ENCODE measurements at places on chromosomes 13 and 19. TPM values are rescaled to one million over a fixed set of nuclear protein-coding genes. Genes with fewer than 3 reads are reported as not detected.

GRCh38 chr19:53909471-53910169, 542 bp downstream of the CACNG7 start:
- H3K27ac ChIP-seq: no peak overlapping the region
- H3K27me3 ChIP-seq: peaks cover 3% of the 10 kb centered on the region
- peaks cover 13% of the 10 kb centered on the region for H3K4me1 ChIP-seq
- DNase-seq: no peak
- H3K36me3 ChIP-seq: no peaks in the 10 kb centered on the region

- no peaks in the 10 kb centered on the region for H3K36me3 ChIP-seq
- peaks cover 26% of the 10 kb centered on the region for H3K27me3 ChIP-seq
- H3K4me1 ChIP-seq: peaks cover 8% of the 10 kb centered on the region
- no peak overlapping the region for H3K27ac ChIP-seq
- no peak for DNase-seq
Observed at GRCh38 chr13:110418944-110419343, 111.9 kb downstream of the COL4A2 start.

GRCh38 chr19:8811315-8812172, 20.6 kb downstream of the ZNF558 start:
- peaks cover 43% of the 10 kb centered on the region for H3K36me3 ChIP-seq
- no peak overlapping the region for H3K27ac ChIP-seq

GRCh38 chr13:99129951-99130350, 70.7 kb upstream of the UBAC2 start:
- no peaks in the 10 kb centered on the region for H3K27me3 ChIP-seq
- no peaks in the 10 kb centered on the region for H3K4me1 ChIP-seq
- no peak for DNase-seq

DNA sequence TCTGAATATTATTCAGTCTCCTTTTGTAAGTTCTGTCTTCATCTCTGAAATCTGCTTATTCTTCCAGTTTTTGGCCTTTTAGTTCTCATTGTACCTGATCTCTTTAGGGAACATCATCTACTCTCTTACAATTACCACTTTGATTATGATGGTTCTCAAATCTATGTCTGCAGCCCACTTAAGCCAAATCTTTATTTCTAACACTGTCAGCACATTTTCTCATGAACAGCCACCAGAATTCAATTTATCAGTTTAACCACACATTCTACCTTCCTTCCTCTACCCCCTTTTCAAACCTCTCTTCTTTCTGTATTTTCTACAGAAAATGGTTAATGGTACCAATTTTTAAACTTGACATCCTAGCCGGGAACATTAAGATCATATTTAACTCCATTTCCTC, 175.3 kb downstream of the FGF14 start:
- no peaks in the 10 kb centered on the region for H3K4me1 ChIP-seq
- H3K4me3 ChIP-seq: no peak overlapping the region
- no peaks in the 10 kb centered on the region for H3K36me3 ChIP-seq
- H3K27me3 ChIP-seq: no peaks in the 10 kb centered on the region
- no peak for DNase-seq

GRCh38 chr19:5968431-5969373, 9.2 kb downstream of the RANBP3 start:
- peaks cover 32% of the 10 kb centered on the region for H3K4me1 ChIP-seq
- H3K4me3 ChIP-seq: no peak overlapping the region
- H3K27ac ChIP-seq: peak overlapping the region; percentile 53
- H3K36me3 ChIP-seq: peaks cover 4% of the 10 kb centered on the region

DNA sequence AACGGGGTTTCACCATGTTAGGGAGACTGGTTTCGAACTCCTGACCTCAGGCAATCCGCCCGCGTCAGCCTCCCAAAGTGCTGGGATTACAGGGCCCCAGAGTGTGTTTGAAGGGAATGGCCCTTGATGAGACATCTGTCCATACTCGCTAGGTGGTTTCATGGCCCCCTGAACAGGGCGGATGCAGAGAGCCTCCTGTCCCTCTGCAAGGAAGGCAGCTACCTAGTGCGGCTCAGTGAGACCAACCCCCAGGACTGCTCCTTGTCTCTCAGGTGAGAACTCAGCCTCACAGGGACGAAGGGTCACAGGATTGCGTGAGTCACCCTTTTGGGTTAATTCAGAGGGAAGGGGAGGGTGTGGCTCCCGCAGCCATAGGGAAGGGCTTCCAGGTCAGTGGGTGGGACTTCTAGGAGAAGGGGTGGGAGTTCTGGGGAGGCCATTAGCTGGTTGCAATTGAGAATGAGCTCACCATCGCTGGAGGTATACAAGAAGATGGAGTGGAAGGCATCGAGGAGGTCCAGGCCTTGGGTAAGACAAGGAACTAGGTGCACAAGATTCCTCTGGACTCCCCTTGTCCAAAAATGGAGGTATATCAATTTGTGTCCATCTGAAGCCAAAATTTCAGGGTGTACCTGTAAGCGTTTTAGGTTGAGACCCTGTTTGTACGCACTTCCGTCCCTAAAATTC, 9.2 kb downstream of the SHD start:
- no peaks in the 10 kb centered on the region for H3K27me3 ChIP-seq
- no peak overlapping the region for H3K27ac ChIP-seq
- no peaks in the 10 kb centered on the region for H3K4me1 ChIP-seq
- no peaks in the 10 kb centered on the region for H3K36me3 ChIP-seq

DNA sequence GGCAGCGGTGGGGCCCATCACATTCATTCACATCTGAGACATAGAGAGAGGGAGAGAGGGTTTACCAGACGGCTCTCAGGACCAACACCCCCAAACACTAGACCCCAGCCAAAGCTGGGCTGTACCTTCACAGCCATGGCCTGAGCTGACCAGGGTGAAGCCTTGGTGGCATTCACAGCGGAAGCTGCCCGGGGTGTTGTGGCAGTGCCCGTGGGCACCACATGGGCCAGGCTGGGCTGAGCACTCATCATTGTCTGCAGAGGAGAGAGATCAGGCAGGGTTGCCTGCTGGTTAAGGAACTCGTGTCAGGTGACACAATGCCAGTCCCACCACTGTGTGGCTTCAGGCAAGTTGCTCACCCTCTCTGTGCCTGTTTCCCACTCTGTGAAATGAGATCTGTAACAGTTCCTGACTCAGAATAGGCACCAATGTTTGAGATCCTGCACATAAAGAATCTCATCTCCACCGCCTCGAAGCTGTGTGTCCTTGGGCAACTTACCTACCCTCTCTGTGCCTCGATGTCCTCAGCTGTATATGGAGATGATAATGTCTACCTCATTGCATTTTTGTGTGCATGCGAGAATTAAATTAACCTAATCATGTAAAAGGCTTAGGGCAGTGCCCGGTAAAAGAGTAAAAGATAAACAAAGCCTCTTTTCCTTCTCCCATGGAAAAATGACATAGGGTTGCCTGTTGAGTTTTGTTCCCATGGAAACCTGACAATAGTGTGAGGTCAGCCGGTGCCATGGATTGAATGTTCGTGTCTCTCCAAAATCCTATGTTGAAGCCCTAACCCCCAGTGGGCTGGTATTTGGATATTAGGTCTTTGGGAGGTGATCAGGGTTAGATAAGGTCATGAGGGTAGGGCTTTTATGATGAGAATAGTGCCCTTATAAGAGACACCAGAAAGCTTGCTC, 22.9 kb downstream of the CCL25 start:
- no peaks in the 10 kb centered on the region for H3K27me3 ChIP-seq
- H3K36me3 ChIP-seq: no peaks in the 10 kb centered on the region
- H3K27ac ChIP-seq: no peak overlapping the region

DNA sequence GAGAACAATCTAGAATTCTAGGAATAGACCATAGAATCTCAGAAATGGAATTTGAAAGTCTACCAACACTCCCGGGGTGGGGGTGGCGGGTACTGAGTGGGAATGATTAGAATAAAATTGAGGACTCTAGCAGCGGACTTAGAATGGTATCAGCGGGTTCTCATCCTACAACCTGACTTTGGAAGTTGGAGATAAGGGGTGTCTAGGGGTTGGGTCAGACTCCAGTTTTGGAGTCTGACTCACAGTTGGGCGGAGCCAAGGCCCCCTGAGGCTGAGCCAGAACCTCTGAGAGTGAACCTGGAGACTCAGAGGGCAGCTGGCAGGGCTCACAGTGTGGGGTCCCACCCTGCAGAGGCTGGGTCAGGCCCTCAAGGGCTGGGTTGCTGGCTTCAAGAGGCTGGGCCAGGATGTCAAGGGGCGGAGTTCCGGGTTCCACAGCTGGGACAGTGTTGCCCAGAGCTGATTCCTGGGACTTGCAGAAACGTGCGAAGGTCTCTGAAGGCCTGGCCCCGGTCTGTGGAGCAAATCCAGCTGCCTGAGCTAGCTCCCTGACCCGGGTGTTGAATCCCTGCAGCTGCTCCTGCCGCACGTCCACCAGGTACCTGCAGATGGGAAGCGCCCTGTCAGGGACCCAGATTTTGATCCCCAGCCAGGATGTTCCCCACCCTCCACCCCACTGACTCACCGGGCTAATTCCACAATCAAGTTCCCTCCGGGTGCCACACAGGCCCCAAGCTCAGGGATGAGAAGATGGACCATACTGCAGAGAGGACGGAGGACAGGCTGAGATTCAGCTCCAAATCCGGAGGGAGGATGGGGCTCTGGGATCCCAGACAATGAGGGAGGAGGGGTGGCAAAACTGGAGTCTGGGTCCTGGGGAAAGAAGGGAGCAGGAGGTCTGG, 1.6 kb upstream of the TNNI3 start:
- no peak overlapping the region for H3K4me3 ChIP-seq
- H3K27ac ChIP-seq: no peak overlapping the region
- DNase-seq: no peak
- H3K36me3 ChIP-seq: no peaks in the 10 kb centered on the region
- no peaks in the 10 kb centered on the region for H3K27me3 ChIP-seq
- H3K4me1 ChIP-seq: no peaks in the 10 kb centered on the region

- no peak for DNase-seq
- H3K27ac ChIP-seq: no peak overlapping the region
- no peak overlapping the region for H3K4me3 ChIP-seq
- no peaks in the 10 kb centered on the region for H3K4me1 ChIP-seq
- no peaks in the 10 kb centered on the region for H3K36me3 ChIP-seq
Observed at GRCh38 chr13:53010374-53011105, 18.1 kb upstream of the OLFM4 start.

- DNase-seq: no peak
- H3K27me3 ChIP-seq: no peaks in the 10 kb centered on the region
- H3K36me3 ChIP-seq: peaks cover 21% of the 10 kb centered on the region
Observed at GRCh38 chr19:38710416-38710702, 33.9 kb downstream of the CAPN12 start.

- H3K4me3 ChIP-seq: no peak overlapping the region
- no peaks in the 10 kb centered on the region for H3K36me3 ChIP-seq
- no peak overlapping the region for H3K27ac ChIP-seq
Observed at GRCh38 chr13:113049521-113049941, 56.1 kb upstream of the F7 start.

DNA sequence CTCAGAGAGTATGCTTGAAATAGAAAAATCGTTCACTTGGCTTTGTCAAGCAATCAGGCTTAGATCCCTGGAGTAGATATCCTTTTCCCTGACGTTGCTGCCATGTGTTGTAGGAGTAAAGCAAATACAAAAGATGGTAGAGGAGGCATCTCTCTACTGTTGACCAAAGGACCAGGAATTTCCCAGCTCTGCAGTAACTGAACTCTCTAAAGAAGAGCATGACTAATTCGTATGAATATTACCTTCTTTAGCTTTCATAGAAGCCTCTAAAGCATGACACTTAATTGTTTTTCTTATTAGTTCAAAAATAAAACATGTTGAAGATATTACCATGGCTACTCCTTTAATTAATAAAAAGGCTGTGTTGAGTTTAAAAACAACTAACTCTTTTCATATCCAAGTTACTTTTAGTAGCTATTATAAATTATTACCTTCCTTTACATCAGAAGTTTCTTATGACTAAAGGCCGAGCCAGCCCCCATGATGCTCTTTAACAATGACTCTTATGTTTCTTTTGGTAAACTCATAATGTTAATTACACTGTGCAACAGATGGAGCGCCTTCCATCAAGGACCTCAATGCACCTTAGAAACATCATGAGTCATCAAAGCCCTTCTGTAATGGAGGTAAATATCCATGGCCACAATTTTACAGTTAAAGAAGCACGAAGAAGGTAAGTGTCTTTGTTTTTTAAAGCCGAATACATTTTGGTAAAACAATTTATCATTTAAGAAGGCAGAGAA, 352.4 kb downstream of the KLF5 start:
- no peak for DNase-seq
- no peaks in the 10 kb centered on the region for H3K4me1 ChIP-seq
- no peak overlapping the region for H3K4me3 ChIP-seq
- no peaks in the 10 kb centered on the region for H3K36me3 ChIP-seq

- no peak for DNase-seq
- no peak overlapping the region for H3K4me3 ChIP-seq
- H3K4me1 ChIP-seq: no peaks in the 10 kb centered on the region
- H3K36me3 ChIP-seq: no peaks in the 10 kb centered on the region
- no peaks in the 10 kb centered on the region for H3K27me3 ChIP-seq
Observed at GRCh38 chr13:74206061-74206561, 71.9 kb upstream of the KLF12 start.

DNA sequence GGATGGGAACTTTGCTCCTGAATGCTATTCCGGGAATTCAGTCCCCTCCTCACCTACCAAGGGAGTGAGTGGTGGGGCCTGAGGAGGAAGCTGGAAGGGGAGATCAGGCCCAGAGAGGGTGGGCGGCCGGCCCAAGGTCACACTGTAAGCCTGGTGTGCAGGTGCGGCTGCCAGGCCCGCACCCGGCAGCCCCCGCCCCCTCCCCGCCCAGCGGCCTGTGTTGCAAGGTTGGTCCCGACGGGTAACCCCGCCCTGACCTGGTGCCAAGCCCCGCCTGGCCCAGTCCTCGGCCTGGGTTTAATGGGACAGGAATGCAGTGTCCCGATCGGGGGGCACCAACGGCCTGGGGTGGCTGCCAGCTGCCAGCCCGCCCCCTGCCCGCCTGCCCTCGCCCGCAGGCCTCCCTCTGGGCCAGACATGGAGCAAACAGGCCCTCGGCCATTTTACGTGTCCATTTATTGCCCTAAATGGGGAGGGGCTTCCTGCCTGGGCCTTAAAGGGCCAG, 5.5 kb downstream of the ZBTB7A start:
- peaks cover 30% of the 10 kb centered on the region for H3K36me3 ChIP-seq
- DNase-seq: no peak
- no peak overlapping the region for H3K4me3 ChIP-seq
- peaks cover 48% of the 10 kb centered on the region for H3K4me1 ChIP-seq
- no peaks in the 10 kb centered on the region for H3K27me3 ChIP-seq

- H3K4me1 ChIP-seq: no peaks in the 10 kb centered on the region
- H3K36me3 ChIP-seq: no peaks in the 10 kb centered on the region
- no peak overlapping the region for H3K27ac ChIP-seq
Observed at GRCh38 chr19:38545596-38545995, 72.2 kb downstream of the MAP4K1 start.

- no peaks in the 10 kb centered on the region for H3K27me3 ChIP-seq
- no peak for DNase-seq
- peak overlapping the region; percentile 82 for H3K27ac ChIP-seq
- H3K36me3 ChIP-seq: peaks cover 44% of the 10 kb centered on the region
Observed at GRCh38 chr19:1271528-1272422, 2.6 kb downstream of the CIRBP start.

- H3K36me3 ChIP-seq: peaks cover 57% of the 10 kb centered on the region
- H3K4me1 ChIP-seq: peaks cover 2% of the 10 kb centered on the region
Observed at GRCh38 chr19:3053780-3054179, 8.5 kb downstream of the TLE5 start.

- H3K4me1 ChIP-seq: peaks cover 12% of the 10 kb centered on the region
- DNase-seq: no peak
- H3K27me3 ChIP-seq: no peaks in the 10 kb centered on the region
- H3K4me3 ChIP-seq: no peak overlapping the region
- H3K27ac ChIP-seq: no peak overlapping the region
Observed at GRCh38 chr19:10299545-10300458, 9.8 kb downstream of the ZGLP1 start.

Gene CYP2F1
- not detected for total RNA-seq

Gene GPC6
- total RNA-seq: not detected

Gene FCHO1
- total RNA-seq: 87.7 TPM

Gene DNAJC3
- total RNA-seq: 22.6 TPM

Gene PLPP2
- not detected for total RNA-seq

Gene CGB8
- not detected for total RNA-seq
